ENCODE measurements at places on chromosomes 4 and X.

DNA sequence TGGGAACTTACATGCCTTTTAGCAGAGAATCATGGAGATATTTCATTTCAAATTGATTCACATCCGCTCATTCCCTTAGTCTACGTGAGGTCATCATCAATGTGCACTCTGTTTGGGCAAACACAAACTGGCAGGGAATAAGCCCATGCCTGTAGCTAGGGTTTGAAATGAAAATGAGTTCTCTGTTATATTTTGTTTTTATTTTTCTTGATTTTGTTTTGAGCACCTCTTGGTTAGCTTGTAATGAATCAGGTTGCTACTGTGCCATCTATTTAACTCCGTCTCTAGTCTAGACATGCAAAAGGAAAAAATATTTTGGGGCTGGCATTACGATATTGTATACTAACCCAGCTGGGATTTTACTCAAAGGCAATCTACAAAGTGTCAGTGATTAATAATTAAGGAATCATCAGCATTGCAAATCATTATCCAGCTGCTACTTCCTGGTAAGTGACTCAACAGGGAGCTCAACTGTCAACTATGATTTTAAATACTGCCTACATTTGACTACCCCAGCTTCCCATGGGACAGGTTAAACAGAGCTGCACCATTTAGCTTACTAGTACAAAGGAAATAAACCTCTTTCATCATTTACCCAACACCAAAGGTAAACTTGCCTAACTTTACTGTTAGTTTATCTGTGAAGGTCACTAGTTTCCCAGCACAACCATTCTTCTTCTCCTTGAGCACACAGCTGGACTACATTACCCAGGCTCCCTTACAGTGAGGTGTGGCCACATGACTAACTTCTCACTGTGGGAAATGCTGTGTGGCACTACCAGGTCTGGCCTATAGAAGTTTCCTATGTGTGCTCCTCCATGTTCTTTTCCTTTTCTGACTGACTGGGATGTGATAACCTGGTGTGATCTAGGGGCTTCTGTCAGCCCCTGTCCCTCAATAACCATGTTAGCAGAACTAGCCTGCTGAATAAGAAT lies 21.2 kb upstream of the TRPC5OS start:
- no peak for DNase-seq

DNA sequence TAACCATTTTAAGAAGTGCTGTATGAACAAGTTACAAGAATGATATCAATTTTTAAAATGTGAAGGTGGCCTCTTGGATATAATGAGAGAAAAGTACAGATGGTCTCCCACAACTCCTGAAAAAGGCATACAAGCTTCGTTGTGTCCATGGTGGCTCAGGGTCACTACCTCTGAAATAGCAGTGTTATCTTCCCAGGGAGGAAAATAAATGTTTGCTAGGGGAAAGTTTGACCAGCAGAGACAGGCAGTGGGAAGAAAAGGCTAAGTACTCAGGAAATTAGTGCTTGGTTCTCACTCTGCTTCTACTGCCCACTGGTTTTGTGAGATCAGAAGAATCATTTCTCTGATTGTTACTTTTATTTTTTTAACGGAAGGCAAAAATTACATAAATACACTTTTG lies 39.4 kb downstream of the PPP1R2C start:
- DNase-seq, result no peak

GRCh38 chrX:107273795-107274194 lies 67.4 kb downstream of the DNAAF6 start:
- no peak for DNase-seq

DNA sequence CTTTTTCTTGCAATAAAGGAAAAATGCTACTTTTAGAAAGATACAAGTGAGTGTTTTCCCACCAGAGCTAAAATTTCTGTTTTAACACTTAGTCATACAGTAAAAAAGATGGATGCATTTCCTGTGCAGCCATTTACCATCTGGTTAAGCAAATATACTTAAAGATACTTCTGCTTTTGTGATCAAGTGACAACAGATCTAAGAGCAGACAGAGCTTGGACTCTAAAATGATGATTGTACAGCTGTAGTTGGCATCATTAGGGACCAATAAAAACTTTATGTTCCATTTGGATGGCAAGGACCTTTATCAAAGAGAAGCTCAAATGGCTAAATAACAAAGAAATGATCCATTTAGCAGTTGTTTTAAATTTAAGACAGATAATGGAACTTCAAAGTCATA lies 270.8 kb downstream of the FSTL5 start:
- DNase-seq, result no peak

GRCh38 chrX:23900220-23900797 lies 7.4 kb downstream of the APOO start:
- no peak for DNase-seq

DNA sequence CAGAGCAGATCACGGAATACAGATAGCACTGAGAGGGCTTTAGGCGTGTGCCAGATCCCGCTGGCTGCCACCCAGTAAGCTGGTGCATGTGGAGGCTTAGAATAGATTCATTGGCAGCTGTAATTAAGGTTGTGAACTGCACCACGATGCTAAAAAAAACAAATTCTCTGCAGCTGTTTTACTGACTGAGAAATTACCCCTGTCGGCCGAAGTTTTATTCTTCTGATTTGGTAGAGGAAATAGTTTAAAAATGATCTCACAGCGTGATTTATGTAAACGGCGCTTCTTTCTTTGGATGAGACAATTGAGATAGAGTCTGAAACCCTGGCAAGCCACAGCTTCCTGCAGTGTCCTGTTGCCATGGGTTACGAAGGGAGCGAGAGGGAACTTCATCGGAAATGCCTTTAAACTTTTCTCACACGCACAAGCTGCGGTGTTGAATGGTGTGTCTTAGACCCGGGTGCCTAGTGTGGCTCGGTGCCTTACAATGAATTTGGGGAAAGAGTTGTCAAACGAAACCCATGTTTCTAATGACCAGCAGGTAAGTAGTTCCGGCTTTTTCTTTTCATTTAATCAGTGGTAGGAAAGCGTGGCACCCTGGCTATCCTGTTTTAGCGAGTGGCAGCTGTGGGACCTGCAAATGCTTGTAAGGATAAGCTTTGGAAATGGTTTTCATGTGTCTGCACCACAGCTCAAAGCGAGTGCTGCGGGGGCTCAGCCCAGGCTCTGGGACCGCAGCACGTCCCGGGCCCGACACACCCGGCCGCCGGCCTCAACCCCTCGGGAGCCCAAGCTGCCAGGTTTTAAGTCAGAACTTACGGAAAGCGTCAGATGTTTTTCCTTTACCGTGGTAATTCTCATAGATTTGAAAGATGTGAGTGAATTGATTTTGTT lies 71.7 kb upstream of the HGFAC start:
- DNase-seq, result peak; percentile 66

DNA sequence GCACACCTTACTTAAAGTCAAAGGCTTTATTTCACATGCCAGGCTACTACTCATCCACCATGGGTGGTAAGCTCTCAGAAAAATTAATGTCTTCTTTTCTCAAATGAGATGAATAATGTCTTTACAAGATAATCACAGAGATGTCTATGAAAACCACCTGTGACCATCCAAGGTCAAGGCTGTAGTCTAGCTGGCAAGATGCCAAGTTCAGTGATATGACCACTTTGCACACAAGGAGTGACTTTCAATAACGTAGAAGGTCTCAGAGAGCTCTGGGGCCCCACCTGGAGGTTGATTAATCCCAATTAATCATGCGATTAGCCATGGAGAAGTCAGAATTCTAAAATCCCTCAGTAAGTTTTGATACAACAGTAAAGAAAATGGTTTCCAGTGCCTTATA lies 20.5 kb downstream of the ANOS1 start:
- no peak for DNase-seq

DNA sequence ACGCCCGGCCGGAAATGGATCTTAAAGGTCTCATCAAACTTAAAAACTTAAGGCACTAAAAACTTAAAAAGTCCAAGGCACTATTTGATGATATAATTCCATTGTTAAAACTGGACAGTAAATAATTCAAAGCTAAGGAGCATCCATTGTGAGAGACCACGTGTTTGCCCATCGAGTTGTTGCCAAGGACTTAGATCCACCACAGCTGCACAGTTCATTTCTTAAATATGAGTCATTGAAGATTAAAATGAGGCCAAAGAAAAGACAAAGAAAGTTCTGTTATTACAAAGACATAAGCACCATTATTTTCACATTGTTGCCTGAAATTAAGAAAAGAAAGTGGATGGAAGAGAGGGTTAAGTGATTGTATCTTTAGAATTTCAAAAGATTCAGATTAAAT lies 411.5 kb upstream of the FTHL17 start:
- DNase-seq, result no peak

DNA sequence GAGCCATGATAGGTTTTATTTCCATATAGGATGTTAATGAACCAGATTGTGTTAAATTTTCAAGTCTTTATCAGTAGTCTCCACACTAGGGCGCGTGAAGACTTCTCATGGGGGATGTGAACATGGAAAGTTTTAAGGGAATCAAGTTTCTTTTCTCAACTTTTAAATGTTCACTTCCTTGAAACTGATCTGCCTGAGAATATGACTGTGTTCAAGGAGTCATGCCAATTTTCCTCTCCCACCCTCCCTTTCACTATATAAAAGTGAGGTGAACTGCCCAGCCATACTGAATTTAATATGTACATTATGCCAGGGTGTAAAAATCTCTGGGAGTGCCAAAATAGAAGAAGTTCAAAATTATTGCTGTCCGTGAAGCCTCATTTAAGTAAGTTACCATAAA lies 30.4 kb upstream of the HPGDS start:
- no peak for DNase-seq

- no peak for DNase-seq
Observed at GRCh38 chr4:83552083-83552482, 16.2 kb downstream of the GPAT3 start.

DNA sequence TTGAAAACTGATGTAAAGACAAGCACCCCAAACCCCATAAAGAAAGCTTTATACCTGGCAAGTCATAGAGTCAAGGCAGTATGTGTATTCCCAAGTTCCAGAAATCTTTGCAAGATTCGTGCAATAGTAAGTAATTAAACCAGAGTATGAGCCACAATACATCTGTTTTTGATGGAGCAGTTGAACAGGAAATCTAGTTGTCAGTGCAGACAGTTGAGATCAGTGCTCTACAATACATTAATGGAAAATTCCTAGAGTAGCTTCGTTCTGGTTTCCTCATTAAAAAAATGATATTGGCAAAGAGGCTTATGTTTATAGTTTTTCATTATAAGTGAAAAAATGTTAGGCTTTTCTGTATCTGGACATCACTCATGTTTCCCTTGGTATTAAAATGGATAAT lies 575.3 kb downstream of the TRIML1 start:
- no peak for DNase-seq

GRCh38 chr4:163495900-163496299 lies 1.4 kb downstream of the TMA16 start:
- no peak for DNase-seq

DNA sequence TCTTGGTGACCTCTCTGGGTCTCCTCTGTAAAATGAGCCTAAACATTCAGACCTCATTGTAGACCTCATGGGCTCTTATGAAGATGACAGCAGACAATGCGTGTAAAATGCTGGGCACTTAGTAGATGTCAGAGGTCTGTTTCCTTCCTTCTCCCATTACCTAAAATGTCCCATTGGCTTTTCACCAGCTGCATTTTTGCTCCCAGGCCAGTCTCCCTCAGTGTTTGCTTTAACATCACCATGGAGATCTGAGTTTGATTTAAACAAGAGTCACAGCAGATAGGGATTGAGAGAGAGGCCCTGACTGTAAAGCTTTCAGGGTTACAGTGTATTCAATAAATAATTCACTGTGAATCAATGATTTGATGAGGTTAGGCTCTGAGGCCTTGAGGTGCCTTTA lies 24.3 kb downstream of the PSAPL1 start:
- no peak for DNase-seq

GRCh38 chr4:186266729-186267456 lies 904 bp downstream of the F11 start:
- no peak for DNase-seq

GRCh38 chr4:38320343-38320695 lies 343.7 kb upstream of the KLF3 start:
- no peak for DNase-seq

GRCh38 chrX:36908801-36909675 lies 99.1 kb upstream of the FAM47C start:
- no peak for DNase-seq

- DNase-seq, result no peak
Observed at GRCh38 chr4:93157986-93158385, 670.6 kb upstream of the ATOH1 start.

DNA sequence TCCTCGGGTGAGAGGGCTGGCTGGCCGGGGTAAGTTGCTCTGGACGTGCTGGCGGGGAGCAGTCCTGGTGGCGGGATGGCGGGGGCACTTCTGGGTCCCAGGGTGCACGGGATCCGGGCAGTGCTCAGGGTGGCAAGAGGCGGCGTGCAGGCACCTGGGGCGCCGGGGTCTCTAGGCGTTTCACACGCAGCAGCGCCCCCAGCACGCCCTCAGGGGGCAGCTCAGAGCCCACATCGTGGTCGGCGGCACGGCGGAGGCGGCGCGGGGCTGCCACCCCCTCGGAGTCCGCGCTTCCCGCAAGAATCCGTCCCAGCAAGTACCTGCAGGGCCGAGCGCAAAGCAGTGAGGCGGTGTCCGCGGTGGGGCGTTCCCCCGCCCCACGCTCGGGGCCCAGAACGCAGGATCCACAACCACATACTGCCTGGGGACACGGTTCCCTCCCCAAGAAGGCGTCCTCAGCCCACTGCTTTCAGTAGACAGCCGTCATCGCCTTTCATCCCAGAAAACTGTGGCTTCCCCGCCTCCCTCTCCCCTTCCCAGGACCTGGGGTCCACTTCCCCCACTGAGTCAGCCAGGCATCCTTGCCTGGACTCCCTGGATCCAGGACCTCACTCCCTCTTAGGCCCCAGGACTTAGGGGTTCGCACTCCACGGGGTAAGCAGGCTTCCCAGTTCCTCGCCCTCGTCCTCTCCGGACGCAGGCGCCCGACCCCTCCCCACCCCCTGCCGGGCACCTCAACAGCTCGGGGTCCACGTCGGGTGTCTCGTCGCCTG lies 4.1 kb downstream of the PCSK1N start:
- DNase-seq, result no peak

- DNase-seq, result no peak
Observed at GRCh38 chrX:119015407-119016237, 41.2 kb downstream of the LONRF3 start.

GRCh38 chrX:153989973-153990655 lies 17.6 kb downstream of the TMEM187 start:
- no peak for DNase-seq

DNA sequence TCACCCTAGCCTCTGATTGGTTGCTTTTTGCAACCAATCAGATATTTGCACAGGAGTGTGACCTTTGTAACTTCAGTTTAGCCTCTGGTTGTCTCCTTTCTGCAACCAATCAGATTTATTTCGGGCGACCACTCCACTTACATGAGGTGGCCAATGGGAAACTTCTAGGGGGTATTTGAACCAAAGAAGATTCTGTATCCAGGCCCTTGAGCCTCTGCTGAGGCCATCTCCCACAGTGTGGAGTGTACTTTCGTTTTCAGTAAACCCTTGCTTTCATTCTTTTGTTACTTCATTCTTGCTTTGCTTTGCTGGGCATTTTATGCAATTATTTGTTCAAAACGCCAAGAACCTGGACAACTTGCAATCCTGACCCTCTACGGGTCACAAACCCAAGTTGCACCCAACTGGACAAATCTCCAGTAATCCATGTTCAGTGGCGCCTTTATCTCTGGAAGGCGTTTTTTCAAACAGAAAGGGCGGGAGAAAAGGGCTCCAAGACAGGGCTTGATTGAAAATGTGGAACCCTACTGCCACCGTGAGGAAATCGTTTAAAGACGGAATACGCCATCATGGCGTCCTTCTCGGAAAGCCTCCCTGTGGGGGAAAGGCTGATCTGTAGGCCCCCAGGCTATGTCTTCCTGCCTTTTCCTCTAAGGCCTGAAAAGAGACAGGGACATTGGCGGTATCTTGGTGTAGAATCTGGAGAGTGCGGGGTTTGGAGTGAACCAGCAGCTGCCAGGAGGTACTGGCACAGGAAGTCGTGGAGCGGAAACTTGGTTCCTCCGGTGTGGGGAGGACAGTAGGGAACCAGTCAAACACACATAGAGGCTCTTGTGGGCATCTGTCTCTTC lies 184.6 kb downstream of the OR13H1 start:
- no peak for DNase-seq
